ENCODE measurements at places on chromosomes 1 and 21.

DNA sequence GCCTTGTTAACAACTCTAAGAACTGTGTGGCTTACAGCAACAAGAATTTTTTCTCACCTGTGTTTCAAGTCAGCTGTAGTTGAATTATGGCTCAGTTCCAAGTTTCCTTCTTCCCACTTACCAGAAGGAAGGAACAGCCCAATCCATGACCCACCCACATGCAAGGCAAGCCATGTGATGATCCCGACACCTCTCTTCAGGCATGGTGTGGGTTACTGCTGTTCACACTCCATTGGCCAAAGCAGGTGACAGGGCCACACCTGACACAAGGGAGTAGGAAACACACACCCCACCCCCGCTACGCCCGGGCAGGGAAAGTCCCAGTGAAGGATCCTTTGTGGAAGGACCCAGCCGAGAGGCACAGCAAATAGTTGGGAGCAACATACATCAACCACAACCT is 36.3 kb downstream of the KCNJ15 start:
- no peak for DNase-seq

DNA sequence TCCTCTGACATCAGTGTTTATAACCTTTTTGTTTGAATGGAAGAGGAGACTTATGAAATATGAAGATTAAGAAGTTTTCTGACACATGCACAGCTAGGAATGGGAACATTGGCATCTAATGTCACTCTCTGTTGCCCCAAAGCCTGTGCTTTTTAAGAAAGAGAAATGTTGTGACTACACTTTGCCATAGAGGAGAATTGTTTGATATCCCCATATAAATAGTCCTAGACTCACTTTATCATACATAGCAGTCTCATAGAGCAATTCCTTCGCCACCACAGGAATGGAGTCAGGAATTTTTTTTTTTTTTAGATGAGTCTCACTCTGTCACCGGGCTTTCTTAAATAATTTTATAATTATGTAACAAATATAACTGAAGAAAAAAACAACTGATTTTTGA is 1.5 kb downstream of the KRTAP21-3 start:
- DNase-seq, result no peak

GRCh38 chr1:180614730-180615129 is 17.1 kb upstream of the XPR1 start:
- DNase-seq, result no peak

DNA sequence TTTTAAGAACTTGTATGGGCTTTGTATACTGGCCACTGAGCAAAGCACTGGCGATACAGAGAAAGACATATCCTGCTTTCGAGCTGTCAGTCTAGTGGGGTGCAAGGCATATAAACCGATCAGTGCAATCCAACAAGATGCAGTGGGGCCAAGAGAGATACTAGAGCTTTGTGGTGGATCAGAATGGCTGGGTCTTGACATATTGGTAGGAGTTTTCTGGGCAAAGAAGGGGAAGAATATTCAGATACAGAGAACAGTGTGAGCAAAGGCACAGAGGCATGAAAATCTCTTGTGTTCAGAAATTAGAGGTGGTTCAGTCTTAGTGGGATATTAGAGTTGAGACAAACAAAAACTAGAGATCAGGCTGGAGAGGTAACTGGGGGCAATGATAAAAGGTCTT is 49.2 kb downstream of the FOXO6 start:
- DNase-seq, result no peak

DNA sequence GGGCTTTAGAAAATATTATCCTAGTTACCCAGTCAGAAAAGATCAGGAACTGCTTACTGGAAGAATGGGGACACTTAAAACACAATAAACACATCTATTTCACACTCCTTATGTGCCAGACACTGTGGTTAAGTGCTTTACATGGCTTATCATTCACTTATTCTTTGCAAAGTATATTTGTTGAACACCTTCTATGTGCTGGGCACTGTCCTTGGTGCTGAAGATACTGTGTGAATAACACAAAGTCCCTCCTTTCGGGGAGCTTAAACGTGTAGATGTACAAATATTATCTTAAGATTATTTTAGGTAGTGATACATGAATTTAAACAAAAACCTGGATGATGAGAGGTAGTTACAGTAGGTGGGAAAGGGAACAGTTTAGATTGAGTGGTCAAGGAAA is 169.3 kb downstream of the ST6GALNAC5 start:
- no peak for DNase-seq
